ENCODE measurements at places on chromosomes 5 and 9. TPM values are rescaled to one million over a fixed set of nuclear protein-coding genes. Genes with fewer than 3 reads are reported as not detected.

- no peak overlapping the region for H3K27ac ChIP-seq
- H3K4me3 ChIP-seq = no peak overlapping the region
- DNase-seq = no peak
- H3K4me1 ChIP-seq = no peaks in the 10 kb centered on the region
- no peaks in the 10 kb centered on the region for H3K36me3 ChIP-seq
These were observed 63.6 kb upstream of the SLC28A3 start for GRCh38 chr9:84404095-84404686.

The CDX1 gene
- total RNA-seq = not detected

- no peak for DNase-seq
- no peaks in the 10 kb centered on the region for H3K4me1 ChIP-seq
- no peak overlapping the region for H3K27ac ChIP-seq
- no peaks in the 10 kb centered on the region for H3K27me3 ChIP-seq
- no peak overlapping the region for H3K4me3 ChIP-seq
These were observed 9.6 kb downstream of the DEPDC1B start for GRCh38 chr5:60690326-60690725.

The PCDHGB2 gene
- total RNA-seq = 2.8 TPM

DNA sequence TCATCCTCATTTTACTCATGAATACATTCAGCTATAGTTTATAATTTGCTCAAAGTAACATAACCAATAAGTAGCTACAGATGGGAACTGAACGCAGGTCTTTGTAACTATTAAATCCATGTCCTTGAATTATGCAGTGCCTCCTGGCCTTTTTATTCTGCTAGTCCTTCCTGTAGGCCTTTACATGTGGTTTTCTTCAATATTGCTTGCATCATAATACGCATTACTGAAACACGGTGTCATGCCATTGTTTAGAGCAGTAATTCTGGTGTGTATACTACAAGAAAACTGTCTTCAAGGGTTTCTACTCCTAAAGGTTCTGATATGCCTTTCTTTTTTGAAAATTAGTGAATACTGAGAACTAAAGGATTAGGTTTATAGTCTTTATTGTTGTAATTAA is 20.7 kb downstream of the CWC27 start:
- H3K36me3 ChIP-seq = no peaks in the 10 kb centered on the region
- no peaks in the 10 kb centered on the region for H3K27me3 ChIP-seq
- DNase-seq = no peak
- no peak overlapping the region for H3K4me3 ChIP-seq

GRCh38 chr5:169347786-169348185 is 46.8 kb upstream of the SLIT3 start:
- H3K4me3 ChIP-seq = no peak overlapping the region
- DNase-seq = no peak
- H3K27ac ChIP-seq = no peak overlapping the region

GRCh38 chr5:135446206-135446605 is 942 bp downstream of the DCANP1 start:
- no peak overlapping the region for H3K4me3 ChIP-seq
- H3K27me3 ChIP-seq = no peaks in the 10 kb centered on the region
- no peak for DNase-seq
- no peaks in the 10 kb centered on the region for H3K4me1 ChIP-seq

GRCh38 chr5:4142842-4143241 is 547.2 kb downstream of the IRX1 start:
- H3K4me3 ChIP-seq = no peak overlapping the region
- no peak overlapping the region for H3K27ac ChIP-seq
- no peak for DNase-seq
- H3K4me1 ChIP-seq = no peaks in the 10 kb centered on the region
- no peaks in the 10 kb centered on the region for H3K36me3 ChIP-seq
- H3K27me3 ChIP-seq = no peaks in the 10 kb centered on the region

The RMRP gene
- total RNA-seq = 6,049 TPM

- no peaks in the 10 kb centered on the region for H3K36me3 ChIP-seq
- no peak for DNase-seq
- H3K27ac ChIP-seq = no peak overlapping the region
These were observed 8.5 kb downstream of the PTGS1 start for GRCh38 chr9:122379340-122379739.
